ENCODE measurements at places on chromosomes 3 and 15.

DNA sequence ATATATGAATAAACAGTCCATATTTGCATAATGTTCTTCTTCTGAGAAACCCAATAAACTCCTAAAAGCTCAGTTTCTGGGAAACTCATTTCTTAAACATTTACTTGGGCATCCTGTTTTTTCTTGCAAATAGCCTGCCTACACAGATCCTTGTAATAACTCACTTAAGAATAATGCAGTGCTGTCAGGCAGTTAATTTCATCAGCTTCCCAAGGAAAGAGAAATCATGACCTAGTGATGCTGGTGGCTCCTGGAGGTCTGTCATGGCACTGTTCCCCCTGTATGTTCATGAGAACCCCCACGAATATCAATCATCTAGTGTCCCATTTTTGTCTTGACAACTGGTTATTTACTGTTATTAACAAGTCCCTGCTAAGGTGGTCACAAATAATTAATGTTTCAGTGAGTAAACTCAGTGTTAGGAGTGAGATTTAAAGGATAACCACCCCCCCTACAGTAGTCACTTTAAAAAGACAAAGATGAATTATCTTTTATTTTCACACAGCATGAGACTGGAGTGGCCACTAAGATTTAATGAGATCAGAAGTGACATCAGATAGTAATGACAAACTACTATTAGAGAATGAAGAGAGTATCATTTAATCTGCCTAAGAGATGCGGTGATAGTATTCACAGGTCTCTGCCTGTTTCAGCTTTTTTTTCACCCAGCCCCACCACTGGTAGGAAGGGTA is 279.5 kb upstream of the NECTIN3 start:
- DNase-seq = no peak

DNA sequence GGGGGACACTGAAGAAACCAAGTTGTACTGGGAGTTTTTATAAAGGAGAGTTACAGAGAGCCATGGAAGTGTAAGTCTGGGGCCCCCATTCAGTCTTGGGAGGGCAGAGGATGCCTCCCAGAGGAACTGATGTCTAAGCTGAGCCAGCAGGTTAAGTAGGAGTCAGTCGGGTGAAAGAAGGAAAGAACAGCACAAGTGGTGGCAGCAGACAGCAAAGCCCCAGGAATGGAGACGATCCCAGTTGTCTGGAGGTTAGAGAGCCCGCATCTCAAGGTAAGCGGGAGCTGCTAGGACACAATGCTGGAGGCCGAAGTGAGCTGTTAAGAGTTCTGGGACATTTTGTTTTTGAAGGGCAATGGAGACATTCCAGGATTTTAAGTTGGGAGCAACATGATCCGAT is 88.8 kb downstream of the TAMM41 start:
- DNase-seq = no peak

DNA sequence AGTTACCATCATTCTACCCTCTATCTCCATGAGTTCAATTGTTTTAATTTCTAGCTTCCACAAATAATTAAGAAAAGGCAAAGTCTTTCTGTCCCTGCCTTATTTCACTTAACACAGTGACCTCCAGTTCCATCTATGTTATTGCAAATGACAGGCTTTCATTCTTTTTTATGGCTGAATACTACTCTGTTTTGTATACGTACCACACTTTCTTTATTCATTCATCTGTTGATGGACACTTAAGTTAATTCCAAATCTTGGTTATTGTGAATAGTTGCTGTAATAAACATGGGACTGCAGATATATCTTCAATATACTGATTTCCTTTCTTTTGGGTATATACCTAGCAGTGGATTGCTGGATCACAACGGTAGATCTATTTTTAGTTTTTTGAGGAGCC is 314.1 kb downstream of the SV2B start:
- no peak for DNase-seq

DNA sequence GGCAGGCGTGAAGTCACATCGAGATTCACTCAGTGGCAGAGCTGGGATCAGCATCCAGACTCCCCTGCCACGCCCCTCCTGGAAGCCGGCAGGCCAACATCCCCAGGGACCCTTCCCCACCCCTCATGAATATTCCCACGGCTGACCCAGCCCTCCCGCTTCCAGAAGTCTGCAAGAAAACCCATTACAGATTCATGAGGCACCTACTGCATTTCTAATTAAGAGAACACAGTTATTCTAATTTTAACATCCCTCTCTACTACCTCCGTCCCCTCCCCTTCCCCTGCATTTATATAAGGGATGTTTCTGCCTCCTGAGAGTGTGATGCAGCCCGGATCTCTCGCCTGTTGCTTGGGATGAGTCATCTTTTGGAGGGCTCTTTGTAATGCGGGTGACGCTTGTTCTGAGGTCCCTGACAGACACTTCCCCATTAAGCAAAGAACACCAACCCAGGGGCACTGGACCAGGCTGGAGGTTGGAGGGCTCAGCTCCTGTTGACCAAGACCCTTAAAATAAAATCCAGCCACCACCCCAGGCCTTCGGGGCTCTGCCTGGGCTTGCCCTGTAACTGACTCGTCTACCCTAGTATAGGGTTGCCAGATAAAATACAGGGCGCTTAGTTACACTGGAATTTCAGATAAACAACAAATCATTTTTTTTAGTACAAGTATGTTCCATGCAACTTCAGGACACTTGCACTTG is 118.7 kb downstream of the NUP210 start:
- DNase-seq = peak; percentile 50

DNA sequence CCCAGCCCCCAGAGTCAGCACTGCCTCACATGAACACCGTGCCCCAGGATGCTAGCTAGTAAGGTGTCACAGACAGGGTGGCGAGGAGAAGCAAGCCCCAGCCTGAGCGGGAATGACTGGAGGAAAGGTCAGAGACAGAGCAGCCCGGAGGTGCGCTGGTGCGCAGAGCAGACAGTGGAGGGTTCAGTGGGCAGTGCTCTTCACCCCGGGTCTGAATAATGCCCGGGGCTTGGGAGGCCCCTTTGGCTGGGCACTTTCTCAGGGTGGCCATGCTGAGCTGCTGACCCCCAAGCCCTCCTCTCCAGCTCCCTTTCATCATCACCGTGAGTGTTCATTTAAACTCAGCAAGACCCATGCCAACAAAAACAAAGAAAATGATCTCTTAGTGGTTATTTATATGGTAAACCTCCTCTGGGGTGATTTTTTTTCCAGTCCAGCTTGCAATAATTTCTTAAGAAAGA is 110.8 kb downstream of the VGLL4 start:
- DNase-seq = peak; percentile 66

GRCh38 chr15:90262426-90262825 is 3.0 kb upstream of the NGRN start:
- no peak for DNase-seq

DNA sequence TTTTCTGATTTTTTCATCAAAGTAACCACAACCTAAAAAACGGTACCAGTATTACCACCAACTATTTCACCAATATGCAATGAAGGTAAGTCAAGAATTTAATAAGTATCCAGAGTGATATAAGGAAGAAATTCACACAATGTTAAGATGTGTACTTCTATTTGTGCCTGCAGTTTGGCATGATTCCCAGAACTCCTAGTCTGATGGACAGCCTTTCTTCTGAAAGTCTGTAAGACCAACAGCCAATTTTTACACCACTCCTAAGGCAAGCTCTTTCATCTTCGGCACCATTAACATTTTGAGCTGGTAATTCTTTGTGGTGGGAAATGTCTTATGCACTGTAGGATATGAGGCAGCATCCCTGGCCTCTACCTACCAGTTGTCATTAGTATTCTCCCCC is 108.3 kb downstream of the VPS13C start:
- peak; percentile 11 for DNase-seq

DNA sequence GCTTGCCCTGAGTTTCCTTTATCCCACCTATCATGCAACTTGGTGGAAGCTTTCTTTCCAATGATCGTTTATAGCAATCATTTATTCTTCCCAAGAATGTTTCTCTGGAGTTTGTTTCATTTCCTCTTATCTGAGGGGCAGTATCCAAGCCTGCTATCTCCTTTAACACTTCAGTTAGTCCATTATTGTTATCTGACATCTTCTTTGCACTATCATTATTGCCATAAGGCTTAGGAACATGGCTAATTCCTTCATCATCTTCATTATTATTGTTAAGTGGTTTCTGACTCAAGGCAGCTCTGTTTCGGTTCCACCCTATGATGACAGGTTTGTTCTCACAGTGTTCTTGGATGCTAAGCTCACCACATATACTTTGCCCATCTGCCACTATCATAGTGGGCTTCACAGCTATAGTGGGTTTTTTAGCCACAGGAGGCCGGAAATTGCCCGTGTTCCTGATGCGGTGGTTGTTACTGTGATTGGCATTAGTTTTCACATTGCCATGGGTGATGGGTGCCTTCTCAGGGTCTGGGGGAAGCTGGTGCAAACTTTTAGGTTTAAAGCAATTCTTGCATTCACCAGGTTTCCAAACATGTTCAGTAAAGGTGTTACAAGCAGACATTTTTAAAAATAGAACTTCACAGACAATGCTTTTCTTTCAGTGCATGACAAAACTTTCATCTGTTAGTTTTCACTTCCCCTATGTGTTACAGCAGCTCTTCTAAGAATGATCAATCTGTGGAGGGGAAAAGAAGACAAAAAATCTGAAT is 110.6 kb upstream of the TSPAN3 start:
- DNase-seq = no peak

GRCh38 chr15:88074386-88074785 is 182.2 kb downstream of the NTRK3 start:
- DNase-seq = peak; percentile 12

DNA sequence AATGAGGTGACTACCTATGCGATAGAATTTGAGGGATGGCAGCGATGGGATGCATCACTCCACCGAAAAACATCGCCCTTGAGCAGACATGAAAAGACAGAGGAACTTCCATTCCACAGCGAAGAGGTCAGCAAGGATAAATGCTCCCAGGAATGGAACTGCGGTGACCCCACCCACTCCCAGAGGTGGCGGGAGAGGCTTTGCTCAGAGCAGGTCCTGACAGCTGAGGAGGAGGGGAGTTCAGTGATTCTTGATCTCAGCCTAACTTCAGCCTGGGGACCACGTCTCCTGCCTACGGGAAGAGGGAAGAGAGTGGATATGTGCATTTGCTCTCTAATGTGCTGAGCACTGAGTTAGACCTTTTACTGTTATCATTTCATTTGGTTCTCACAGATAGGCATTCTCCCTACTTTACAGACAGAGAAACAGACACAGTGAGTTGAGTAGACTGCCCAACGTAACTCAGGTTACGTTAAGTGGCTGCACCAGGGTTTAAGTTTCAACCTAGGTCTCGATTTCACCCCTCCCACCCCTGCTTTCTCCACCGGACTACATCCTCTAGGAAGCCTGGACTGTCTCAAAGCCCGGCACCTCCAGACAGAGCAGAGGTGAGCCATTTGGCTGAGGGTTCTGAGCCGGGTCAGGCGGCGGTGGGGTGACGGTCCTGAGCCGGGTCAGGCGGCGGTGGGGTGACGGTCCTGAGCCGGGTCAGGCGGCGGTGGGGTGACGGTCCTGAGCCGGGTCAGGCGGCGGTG is 170.0 kb downstream of the RAB11A start:
- peak; percentile 22 for DNase-seq

- DNase-seq = peak; percentile 46
Observed at GRCh38 chr3:119662604-119663373, 2.4 kb upstream of the POPDC2 start.

DNA sequence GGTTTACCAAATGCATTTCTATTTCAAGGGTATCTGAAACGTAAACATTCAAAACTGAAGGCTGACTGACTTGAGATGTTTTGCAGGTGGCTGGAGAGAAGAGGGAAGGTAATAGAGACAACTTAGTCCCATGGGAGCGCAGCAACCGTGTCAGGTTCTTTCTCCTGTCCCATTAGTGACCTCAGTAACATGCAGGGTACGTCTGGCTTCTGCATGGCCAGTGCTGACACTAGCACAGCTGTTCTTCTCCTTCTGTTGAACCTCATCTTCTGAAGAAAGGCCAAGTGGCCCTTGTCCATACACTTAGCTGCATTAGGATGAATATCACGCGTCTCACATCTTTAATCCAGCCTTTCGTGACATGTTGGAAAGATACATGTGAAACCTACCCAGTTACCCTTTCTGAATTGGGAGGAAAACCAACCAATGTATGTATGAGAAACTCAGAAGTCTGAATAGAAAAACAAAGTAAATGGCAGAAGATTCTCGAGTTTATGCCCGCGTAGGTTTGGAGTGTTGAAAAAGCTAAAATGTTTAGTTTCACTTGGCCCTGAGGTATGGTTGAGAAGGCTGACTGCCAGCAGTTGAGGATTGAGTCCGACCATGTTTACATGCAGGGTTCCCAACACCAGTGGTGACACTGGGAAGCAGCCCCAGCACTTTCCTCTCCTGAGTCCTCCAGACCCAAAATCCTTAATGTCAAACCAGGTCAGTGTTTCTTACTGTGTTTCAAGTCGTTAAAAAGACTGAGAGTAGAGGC is 10.3 kb downstream of the NCBP2 start:
- DNase-seq = no peak
